Activated CD4-positive, alpha-beta T cell treated with anti-CD3 and anti-CD28 coated beads, Interleukin-2, amount 50 U/mL, for 16 hours (primary cell): ENCODE measurements at places on chromosomes 1 and 21.

GRCh38 chr1:93878501-93878888 is 511 bp downstream of the DNTTIP2 start:
- DNase-seq: peak; percentile 68

DNA sequence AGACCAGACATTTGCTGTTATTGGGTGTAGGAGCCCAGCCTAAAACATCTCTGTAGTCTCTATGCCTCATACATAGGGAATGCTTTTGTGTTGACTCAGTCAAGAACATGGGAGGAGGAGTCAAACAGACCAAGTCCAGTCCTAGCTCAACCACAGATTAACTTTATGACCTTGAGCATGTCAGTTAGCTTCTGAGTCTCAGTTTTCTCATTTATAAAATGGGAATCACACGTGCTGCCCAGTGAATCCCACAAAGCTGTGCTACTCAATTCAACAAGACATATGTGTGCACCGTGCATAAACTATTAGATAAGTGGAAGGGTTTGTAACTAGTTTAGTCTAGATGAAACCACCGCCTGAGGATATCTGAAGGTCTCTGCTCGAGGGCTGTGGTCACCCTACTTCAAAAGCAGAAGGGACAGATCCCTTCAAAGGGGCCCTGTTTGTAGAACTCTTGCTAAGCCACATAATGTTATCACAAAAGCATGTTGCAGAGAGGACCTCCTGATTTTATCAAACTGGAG is 109.5 kb upstream of the NFIA start:
- no peak for DNase-seq

DNA sequence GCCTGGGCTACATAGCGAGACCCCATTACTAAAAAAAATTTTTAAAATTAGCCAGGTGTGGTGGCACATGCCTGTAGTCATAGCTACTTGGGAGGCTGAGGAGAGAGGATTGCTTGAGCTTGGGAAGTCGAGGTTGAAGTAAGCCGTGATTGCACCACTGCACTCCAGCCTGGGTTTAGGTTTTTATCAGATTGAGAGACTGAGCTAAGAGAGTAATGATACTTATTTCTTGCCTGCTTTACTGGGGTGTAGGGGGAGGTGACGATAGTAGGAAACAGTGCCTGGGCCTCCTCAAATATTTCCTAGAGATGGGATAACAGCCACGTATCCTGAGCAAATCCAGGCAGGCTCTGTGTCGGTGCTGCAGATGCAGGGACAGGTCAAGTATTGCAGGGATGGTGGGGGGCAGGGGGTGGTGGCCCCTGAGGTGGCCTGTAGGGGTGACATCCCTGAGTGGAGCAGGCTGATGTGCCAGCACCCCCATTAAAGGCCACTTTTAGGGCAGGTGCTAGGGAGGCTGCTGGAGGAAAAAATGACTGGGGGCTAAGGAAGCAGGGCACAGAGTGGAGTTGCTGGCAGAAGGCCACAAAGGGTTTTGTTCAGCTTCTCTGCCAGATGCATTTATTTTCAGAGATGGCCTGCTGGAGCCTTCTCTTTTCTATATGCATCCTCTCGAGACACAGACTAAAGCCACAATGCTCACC is 130.5 kb downstream of the RHOU start:
- no peak for DNase-seq

- no peak for DNase-seq
Measured at GRCh38 chr1:56191369-56191768, 388.0 kb downstream of the PLPP3 start.

DNA sequence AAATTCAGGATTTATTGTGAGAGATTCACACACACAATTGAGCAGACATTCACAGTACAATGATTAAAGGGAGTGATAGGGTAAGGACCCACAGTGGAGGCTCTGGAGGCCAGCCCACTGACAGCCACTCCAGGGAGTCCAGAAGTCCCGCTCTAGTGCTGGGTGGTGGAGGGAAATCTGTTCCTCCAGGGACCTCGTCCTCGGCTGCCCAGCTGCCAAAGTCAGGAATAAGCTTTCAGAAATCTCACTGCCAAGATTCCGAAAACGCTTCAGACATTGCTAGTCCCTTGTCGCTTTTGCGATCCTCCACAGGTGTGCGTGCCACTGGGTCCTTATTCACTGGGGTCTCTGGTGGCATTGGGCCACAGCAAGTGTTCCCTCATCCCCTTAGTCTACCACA is 2.3 kb downstream of the MX1 start:
- DNase-seq: no peak

DNA sequence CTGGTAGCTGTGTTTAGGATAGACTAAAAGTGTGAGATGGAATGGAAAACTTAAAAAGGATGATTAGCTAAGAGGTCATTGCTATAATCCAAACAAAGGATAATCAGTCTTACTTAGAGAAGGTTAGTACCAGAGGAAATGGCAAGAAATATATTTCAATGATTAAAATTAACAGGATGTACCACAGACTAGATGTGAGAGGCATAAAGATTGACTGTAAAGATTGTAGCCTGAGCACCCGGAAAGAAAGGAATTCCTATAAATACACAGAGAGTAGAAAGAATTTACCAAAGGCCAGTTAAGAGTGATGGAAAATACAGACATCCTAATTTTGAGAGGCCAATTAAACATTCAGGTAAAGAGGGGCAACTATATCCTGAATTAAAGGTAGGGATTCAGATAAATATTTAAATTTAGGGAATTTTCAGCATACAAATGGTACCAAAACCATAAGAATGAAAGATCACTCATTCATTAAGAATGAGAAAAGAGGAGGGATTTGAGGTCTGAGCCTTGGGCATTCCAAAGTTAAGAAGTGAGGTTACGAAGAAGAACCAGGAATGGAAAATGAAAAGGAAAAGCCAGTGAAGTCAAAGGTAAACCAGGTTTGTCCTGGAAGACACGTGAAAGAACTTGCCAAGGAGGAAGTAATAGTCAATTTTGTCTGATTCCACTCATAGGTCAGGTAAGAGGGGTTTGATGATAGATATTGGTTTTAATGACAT is 46.4 kb upstream of the RGS1 start:
- DNase-seq: no peak

GRCh38 chr1:93140106-93140505 is 40.1 kb downstream of the TMED5 start:
- no peak for DNase-seq

DNA sequence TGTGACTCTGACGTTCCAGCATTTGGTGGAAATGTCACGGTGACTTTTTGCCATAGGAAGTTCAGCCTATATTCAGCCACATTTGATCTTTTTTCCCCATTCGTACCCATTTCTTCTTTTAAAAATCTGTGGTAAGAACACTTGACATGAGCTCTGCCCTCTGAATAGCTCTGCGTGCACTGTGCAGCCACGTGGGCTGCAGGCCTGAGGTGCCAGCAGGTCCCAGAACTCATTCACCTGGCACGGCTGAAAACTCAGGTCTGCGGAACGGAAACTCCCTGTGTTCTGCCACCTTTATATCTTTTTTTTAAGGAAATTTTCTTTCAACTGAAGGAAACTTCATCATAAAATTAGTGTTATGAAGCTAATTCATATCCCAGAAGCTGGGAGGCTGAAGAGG is 28.6 kb downstream of the CEP104 start:
- DNase-seq: no peak

- DNase-seq: no peak
Measured at GRCh38 chr1:221035662-221036153, 156.5 kb downstream of the HLX start.

GRCh38 chr1:57111175-57111574 is 145.4 kb upstream of the C8B start:
- no peak for DNase-seq

GRCh38 chr1:218553197-218553596 is 208.1 kb downstream of the TGFB2 start:
- no peak for DNase-seq

DNA sequence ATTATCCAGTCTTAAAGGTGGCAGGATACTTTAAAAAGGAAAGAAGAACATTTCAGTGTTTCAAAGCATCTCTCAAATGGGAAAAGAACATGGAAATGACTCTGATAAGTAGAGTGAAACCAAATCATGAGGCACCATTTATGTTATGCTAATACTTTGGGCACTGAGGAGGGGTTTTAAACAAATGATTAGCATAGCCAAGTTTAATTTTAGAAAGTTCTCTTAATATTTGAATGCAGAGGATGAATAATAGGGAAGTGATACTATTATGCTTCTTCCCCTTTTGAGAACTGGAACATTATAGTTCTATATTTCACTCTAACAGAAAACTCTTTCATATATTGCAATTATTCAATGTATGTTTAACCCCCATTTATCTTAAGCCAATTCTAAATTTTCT is 1181.9 kb upstream of the PRMT6 start:
- no peak for DNase-seq

DNA sequence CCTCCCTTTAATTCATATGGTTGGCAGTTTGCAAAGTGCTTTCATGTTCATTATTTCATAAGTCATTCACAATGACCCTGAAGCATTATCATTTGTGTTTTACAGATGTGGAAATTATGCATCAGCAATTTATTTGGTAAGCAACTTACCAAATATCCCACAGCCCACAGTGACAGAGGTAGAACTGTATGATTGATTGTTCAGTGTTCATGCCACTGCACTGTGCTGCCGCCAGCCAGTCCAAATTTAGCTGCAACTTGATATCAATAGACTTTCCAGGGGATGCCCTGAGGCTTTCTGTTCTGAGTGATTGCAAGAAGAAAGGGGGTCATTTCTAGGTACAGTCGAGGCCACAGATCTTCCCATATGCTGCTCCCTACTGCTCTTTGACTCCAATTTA is 380.3 kb downstream of the PLPP3 start:
- DNase-seq: no peak

- no peak for DNase-seq
Measured at GRCh38 chr1:237574536-237574935, 316.2 kb downstream of the ZP4 start.

GRCh38 chr21:41901099-41901498 is 22.0 kb upstream of the PRDM15 start:
- peak; percentile 68 for DNase-seq

- DNase-seq: no peak
Measured at GRCh38 chr1:115425442-115425841, 87.4 kb upstream of the NGF start.

- no peak for DNase-seq
Measured at GRCh38 chr1:214542275-214543199, 8.9 kb downstream of the PTPN14 start.
